ENCODE measurements at places on chromosomes 12 and 14. TPM values are rescaled to one million over a fixed set of nuclear protein-coding genes. Genes with fewer than 3 reads are reported as not detected.

TMEM229B gene
- 1.6 TPM for total RNA-seq

KRT72 gene
- total RNA-seq: not detected

OR4K5 gene
- total RNA-seq: not detected

VRTN gene
- total RNA-seq: not detected

RFX4 gene
- total RNA-seq: not detected

PTPRO gene
- total RNA-seq: 0.24 TPM

IL31 gene
- not detected for total RNA-seq

ZNF268 gene
- 33.3 TPM for total RNA-seq

Measured in hair follicle dermal papilla cell (primary cell).